ENCODE measurements at places on chromosomes 1 and 21.

DNA sequence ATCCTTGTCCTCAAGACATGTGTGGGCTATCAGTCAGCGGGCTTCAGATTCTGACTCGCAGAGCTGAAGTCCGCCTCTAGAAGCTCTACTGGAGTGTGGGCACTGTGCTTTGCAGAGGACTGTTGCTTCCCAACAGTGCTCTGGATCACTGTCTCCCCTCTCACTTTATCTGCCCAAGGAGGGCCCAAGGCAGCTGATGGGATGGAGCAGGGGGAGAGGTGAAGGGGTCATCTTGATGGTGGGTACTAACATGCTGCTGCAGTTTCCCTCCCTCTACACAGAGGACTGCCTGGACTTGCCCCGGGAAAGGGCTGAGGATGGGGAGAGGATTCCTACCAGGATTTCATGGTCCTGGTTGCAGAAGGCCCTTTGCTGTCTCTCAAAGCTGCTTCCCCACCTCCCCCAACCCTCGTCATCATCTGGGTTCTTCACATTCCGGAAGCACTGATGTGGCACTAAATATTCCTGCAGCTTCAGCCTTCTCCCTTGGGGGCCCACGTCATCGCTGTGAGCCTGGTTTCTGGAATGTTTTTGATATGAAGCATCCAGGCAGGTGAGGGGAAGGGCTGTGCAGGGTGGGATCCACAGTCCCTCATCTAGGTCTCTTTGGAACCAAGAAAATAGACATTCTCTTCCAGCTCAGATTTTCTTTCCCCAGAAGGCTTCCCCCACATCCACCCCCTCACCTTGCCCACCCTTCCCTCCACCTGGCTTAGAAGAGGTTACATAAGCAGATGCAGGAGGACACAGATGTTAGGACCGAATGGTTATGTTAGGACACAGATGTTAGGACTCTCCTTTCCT is 23.2 kb downstream of the NUAK2 start:
- no peak overlapping the region for H3K4me3 ChIP-seq
- peak; percentile 97 for DNase-seq
- peak overlapping the region; percentile 60 for H3K27ac ChIP-seq

DNA sequence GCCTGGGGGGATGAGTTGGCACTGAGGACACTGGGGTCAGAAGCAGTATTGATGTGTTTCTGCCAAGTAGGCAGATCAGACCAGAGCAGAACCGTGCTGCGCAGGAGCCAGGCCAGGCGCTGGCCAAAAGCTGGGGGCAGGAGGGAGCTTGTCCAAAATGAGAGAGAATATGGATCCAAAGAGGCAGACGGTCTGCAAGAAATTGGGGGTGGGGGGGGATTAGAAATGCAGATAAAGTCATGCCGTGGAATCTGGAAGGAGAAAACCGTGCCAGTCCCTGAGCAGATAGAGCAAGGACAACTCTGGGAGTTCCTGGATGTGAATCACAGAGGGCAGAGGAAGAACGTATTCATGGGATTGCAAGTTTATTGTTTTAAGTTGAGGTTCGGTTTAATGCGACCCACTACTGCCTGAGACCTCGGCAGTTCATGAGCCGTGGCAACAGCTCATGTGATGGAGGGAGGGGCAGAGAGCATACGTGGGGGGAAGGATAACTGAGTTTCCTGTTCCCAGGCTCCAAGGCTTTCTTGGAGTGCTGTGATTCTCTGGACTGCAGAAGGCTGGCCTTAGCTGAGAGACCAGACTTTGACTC is 224.0 kb downstream of the FGGY start:
- H3K27me3 ChIP-seq = no peaks in the 10 kb centered on the region
- no peak overlapping the region for H3K4me3 ChIP-seq
- H3K4me1 ChIP-seq = no peaks in the 10 kb centered on the region
- H3K27ac ChIP-seq = no peak overlapping the region
- DNase-seq = no peak

GRCh38 chr1:169202791-169203665 is 96.5 kb downstream of the ATP1B1 start:
- no peaks in the 10 kb centered on the region for H3K27me3 ChIP-seq
- H3K27ac ChIP-seq = no peak overlapping the region
- DNase-seq = no peak
- no peak overlapping the region for H3K4me3 ChIP-seq
- H3K4me1 ChIP-seq = no peaks in the 10 kb centered on the region

DNA sequence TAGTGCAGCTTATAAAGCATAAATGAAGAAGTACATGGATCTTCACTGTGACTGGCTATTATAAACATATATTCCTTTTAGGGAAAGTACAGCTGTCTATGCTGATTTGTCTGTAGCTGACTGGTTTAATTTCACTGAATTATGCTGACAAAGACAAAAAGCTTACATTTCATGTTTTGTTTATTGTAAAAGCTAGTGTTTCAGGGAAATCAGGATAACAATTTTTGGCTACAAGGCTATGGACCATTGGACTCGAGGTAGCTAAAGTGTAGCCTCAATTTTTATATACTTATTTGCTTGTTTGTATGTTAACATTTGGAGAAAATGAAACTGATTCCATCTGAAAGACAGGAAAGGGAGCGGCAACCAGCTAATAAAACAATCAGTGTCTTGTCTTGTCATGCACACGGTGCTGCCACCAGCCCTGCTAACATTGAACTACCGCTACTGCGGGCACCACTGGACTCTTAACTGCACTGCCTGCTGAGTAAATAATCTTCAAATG is 480.2 kb downstream of the COL11A1 start:
- no peak overlapping the region for H3K27ac ChIP-seq
- H3K27me3 ChIP-seq = peaks cover 26% of the 10 kb centered on the region
- H3K4me3 ChIP-seq = no peak overlapping the region
- peak; percentile 19 for DNase-seq
- H3K36me3 ChIP-seq = no peaks in the 10 kb centered on the region

GRCh38 chr1:245881767-245882391 is 625.2 kb downstream of the SMYD3 start:
- H3K36me3 ChIP-seq = no peaks in the 10 kb centered on the region
- no peak overlapping the region for H3K27ac ChIP-seq
- no peaks in the 10 kb centered on the region for H3K27me3 ChIP-seq
- no peaks in the 10 kb centered on the region for H3K4me1 ChIP-seq
- no peak for DNase-seq

- H3K27me3 ChIP-seq = no peaks in the 10 kb centered on the region
- no peak overlapping the region for H3K4me3 ChIP-seq
- no peak overlapping the region for H3K27ac ChIP-seq
- H3K4me1 ChIP-seq = no peaks in the 10 kb centered on the region
These were observed 14.1 kb downstream of the ALPL start for GRCh38 chr1:21523297-21523813.

DNA sequence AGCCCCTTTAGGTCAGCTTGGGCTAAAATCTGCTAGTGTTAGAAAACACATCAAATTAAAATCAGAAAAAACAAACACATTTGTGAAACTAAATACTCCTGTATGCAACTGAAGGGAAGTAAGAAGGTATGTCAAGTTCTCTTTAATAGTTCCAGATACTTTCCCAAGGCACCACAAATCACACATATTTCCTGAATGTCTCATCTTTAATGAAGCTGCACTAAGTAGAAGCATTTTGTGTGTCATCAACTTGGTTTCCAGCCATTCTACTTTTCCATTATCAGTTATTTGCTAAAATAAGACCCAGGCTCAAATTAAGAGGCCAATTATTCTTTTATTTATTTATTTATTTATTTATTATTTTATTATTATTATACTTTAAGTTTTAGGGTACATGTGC is 34.7 kb downstream of the CRB1 start:
- no peaks in the 10 kb centered on the region for H3K27me3 ChIP-seq
- H3K4me3 ChIP-seq = no peak overlapping the region
- no peak overlapping the region for H3K27ac ChIP-seq

DNA sequence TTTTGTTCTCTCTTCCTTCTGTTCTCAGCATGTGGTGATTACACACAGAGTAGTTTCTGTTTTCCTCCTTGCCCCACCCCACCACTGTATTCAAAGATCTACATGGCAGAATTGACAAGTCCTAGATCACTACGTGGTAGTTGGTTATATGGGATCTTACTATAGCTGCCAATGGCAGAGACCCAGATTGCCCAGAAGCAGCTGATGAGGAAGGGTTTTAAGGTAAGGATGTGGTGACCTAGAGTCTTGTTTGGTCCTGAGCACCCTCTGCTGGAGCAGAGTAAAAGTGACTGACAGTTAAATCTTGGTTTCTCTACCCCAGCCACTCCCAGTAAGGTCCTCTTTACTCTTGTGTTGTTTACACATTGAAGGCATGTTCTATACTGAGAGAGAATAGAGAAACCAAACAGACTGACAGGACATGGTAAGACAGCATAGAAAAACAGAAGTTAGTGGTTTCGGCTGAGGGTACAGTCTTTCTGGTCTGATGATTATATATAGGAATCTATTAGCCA is 22.8 kb upstream of the STRIP1 start:
- no peaks in the 10 kb centered on the region for H3K27me3 ChIP-seq
- peak; percentile 71 for DNase-seq
- no peak overlapping the region for H3K27ac ChIP-seq

GRCh38 chr1:26858891-26859640 is 3.9 kb upstream of the SFN start:
- DNase-seq = peak; percentile 34
- H3K27ac ChIP-seq = peak overlapping the region; percentile 33
- H3K4me3 ChIP-seq = no peak overlapping the region
- peaks cover 8% of the 10 kb centered on the region for H3K36me3 ChIP-seq
- peaks cover 58% of the 10 kb centered on the region for H3K4me1 ChIP-seq
- H3K27me3 ChIP-seq = no peaks in the 10 kb centered on the region

GRCh38 chr1:88472298-88472697 is 211.8 kb upstream of the PKN2 start:
- no peaks in the 10 kb centered on the region for H3K36me3 ChIP-seq
- no peaks in the 10 kb centered on the region for H3K4me1 ChIP-seq
- H3K27me3 ChIP-seq = no peaks in the 10 kb centered on the region
- DNase-seq = no peak
- no peak overlapping the region for H3K27ac ChIP-seq
- no peak overlapping the region for H3K4me3 ChIP-seq

DNA sequence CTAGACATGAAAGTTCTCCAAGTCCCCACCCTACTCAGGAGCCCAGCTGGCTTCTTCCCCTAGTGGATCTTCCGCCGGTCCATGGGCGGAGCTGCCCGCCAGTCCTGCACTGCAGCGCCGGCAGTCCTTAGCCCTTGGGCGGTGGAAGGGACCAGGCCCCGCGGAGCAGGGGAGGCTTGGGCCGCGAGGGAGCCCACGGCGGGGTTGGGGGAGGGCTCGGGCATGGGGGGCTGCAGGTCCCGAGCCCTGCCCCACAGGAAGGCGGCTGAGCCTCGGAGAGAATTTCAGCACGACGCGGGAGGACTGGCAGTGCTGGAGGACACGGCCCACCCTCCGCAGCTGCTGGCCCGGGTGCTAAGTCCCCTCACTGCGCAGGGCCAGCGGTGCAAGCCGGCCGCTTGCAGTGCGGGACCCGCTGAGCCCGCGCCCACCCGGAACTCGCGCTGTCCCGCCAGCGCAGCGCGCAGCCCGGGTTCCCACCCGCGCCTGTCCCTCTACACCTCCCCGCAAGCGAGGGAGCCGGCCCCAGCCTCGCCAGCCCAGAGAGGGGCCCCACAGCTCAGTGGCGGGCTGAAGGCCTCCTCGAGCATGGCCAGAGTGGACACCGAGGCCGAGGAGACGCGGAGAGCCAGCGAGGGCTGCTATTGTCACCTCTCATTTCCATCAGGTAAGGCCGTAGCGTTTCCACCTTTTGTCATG is 1398.6 kb downstream of the MRPL39 start:
- no peak overlapping the region for H3K4me3 ChIP-seq
- DNase-seq = no peak
- H3K27me3 ChIP-seq = no peaks in the 10 kb centered on the region
- H3K4me1 ChIP-seq = no peaks in the 10 kb centered on the region

- DNase-seq = peak; percentile 51
- no peak overlapping the region for H3K27ac ChIP-seq
- no peaks in the 10 kb centered on the region for H3K27me3 ChIP-seq
- H3K4me1 ChIP-seq = peaks cover 4% of the 10 kb centered on the region
- no peak overlapping the region for H3K4me3 ChIP-seq
These were observed 58.0 kb downstream of the NKAIN1 start for GRCh38 chr1:31181515-31182343.

- no peak overlapping the region for H3K4me3 ChIP-seq
- no peaks in the 10 kb centered on the region for H3K27me3 ChIP-seq
- DNase-seq = peak; percentile 64
- no peaks in the 10 kb centered on the region for H3K4me1 ChIP-seq
- no peak overlapping the region for H3K27ac ChIP-seq
These were observed 9.8 kb downstream of the THAP3 start for GRCh38 chr1:6634371-6635052.

- no peaks in the 10 kb centered on the region for H3K4me1 ChIP-seq
- peaks cover 50% of the 10 kb centered on the region for H3K27me3 ChIP-seq
- no peaks in the 10 kb centered on the region for H3K36me3 ChIP-seq
- DNase-seq = no peak
These were observed 462.7 kb downstream of the CAMTA1 start for GRCh38 chr1:7247791-7248548.

- peaks cover 3% of the 10 kb centered on the region for H3K36me3 ChIP-seq
- H3K27ac ChIP-seq = no peak overlapping the region
- peaks cover 40% of the 10 kb centered on the region for H3K4me1 ChIP-seq
- H3K27me3 ChIP-seq = no peaks in the 10 kb centered on the region
- no peak for DNase-seq
These were observed 37.6 kb downstream of the RNF115 start for GRCh38 chr1:145786271-145786670.

DNA sequence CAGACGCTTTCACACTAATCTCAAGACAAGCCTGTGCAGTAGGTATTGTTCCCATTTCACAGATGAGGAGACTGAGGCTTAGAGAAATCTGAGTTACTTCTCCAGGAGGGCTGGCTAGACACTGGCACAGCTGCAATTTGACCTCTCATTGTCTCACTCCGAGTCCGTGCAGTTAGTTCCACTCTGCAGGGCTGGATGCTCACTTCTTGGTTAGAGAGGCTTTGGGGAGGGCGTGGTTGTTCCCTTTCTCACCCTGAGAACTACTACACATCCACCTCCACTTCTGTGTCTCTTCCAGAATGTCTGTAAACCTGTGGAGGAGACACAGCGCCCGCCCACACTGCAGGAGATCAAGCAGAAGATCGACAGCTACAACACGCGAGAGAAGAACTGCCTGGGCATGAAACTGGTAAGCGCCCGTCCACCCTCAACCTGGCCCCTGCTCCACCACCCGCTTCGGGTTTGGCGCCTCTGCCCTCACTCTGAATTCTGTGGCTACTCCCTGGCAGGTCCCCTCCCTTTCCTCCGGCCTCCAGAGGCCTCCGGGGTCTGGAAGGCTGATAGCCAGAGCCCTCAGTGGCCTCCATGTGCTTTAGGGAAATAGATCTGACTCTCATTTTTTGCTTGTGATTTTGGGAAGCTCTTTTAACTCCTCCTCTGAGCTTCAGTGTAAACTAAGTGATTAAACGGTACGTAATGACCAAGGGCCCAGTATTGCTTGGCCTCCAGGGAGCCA is 29.1 kb downstream of the EIF2D start:
- peaks cover 52% of the 10 kb centered on the region for H3K4me1 ChIP-seq
- H3K36me3 ChIP-seq = peaks cover 16% of the 10 kb centered on the region
- H3K27ac ChIP-seq = no peak overlapping the region
- H3K4me3 ChIP-seq = no peak overlapping the region
- no peaks in the 10 kb centered on the region for H3K27me3 ChIP-seq
- DNase-seq = no peak
